ENCODE measurements at places on chromosomes 12 and 14.

GRCh38 chr12:27244689-27245488 is 803 bp downstream of the STK38L start:
- no peak for DNase-seq

GRCh38 chr12:50550530-50551223 is 45.9 kb downstream of the DIP2B start:
- DNase-seq: no peak

DNA sequence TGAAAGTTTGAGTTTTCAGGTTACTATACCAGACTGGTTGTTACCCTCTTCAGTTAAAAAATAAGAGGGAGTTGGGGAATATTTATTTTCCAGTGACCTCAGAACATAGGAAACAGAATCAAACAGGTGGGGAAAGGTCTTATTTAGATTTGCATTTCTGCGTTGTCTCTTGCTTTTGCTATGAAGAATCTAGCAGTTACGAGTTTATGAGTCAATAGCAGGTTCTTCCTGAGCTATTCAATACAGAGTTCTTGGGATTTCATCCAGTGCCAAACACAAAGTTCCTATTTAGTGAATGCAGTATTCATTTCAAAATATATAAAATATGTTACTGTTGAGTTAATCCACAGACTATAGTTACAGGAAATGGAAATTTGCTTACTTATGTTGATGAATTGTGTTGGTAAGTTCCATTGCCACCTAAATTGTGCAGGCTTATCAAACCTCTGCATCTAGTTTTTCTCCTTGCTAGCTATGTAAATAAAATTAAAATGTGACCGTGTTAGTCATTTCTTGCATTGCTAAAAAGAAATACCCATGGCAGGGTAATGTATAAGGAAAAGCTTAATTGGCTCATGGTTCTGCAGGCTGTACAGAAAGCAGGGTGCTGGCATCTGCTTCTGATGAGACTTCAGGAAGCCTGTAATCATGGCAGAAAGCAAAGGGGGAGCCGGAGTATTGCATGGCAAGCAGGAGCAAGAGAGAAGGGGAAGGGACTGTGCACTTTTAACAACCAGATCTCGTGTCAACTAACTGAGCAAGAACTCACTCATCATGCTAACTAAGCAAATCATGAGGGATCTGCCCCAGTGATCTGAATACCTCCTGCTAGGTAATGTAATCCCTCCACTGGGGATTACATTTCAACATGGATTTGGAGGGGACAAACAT is 110.2 kb downstream of the KTN1 start:
- DNase-seq: no peak

DNA sequence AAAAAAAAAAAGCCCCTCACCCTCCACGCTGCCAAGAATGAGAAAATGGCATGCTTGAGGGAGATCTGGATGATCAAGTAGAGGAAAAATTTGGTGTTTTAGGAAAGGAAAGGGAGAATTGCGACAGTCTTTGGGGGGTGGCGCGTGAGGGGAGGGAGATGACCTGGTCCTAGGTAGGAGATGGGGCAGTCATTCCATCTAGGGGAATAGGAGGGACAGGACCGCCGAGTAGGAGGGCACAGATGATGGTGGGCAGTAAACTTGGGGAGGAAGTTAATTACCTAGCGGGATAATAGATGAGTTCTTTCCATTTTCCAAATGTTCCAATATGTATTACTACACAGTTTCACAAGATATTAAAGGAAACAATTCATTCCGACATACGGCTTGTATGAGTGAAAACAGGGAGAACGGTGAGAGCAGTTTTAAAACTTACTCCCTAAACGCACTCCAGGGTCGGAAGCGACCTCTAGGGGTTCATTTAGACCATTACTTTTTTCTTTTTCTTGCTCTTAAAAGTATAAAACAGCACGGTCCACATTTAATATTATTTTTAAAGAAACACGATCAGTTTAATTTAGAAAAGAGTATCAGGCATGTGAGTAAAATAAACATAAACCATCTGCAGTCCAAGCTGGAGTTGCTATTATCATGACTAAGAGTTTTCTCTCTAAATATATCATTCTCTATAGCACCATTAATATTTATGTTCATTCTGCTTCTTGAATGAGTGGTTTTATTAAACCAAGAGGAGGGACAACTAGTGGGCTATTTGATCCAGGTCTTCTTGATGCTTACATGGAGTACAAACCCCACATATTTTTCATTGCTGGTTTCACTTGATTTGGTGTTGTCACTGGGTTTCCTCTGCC is 3.0 kb upstream of the FNTB start:
- DNase-seq: peak; percentile 36

DNA sequence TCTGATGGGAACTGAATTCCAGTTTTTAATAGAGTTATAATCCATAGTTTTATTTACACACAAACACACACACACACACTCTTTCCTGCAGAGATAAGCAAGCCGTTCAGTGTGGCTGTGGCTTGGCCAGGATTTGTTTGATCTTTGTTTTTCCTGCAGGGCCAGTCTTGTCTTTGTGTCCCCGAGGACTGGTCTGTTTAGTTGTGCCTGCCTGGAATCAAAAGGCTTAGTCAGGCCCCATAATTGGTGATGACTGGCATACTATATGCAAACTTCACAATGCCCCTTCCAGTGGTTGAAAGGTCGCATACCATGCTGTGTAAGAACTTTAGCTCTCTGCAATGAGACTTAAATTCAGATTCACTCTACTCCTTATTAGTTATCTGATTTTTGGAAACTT is 26.0 kb downstream of the WBP11 start:
- DNase-seq: no peak

- no peak for DNase-seq
Measured at GRCh38 chr12:100128512-100128908, 14.2 kb downstream of the BLTP3B start.

DNA sequence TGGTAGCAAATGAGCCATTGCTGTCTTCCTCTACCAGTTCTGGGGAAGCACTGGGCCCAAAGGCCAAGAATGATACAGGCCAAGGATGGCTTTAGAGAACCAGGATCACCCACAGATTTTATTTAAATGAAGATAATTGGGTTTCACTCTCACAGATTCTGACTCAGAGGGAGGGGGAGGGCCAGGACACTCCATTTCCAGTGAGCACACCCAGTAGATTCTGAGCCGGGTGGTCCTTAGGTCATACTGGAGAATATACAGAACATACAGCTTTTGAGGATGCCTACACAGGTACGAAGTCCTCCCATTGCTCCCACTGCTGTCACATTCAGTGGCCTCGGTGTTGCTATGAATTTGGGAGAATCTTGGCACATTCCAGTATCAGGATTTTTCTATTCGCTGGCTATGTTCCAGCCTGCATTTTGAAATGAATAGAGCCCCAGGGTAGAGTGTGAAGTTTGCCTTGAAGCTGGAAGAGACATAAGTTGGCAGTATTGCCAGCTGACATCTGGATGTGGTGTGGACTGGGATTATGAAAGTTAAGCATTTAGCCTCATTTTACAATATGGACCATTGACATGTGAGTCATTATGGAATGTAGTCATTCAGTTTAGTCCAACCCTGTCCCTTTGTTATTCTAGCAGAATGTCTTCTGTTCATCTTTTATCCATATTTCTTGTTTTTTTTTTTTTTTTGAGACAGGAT is 45.8 kb upstream of the POC1B start:
- no peak for DNase-seq

DNA sequence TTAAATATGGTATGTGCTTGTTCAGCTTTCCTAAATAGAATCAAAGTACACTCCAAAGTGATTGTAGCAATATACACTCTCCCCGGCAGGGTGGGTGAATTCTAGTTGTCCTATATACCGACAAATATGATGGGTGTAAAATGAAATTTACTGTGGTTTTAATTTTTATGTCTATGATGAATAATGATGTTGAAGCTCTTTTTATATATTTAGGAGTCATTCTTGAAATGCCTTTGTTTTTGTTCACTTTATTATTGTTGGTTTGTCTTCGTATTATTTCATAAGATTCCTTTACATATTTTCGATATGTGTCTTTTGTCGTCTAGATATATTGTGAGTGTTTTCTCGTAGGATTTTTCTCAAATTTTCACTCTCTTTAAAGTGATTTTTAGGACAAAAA is 105.7 kb downstream of the PDE3A start:
- no peak for DNase-seq

GRCh38 chr12:128702371-128702770 is 121.4 kb downstream of the SLC15A4 start:
- no peak for DNase-seq
